ENCODE measurements at places on chromosomes 1 and 21. TPM values are rescaled to one million over a fixed set of nuclear protein-coding genes. Genes with fewer than 3 reads are reported as not detected.

FAM72C gene
- total RNA-seq = 1.7 TPM

CLDN17 gene
- total RNA-seq = not detected

WNT2B gene
- 1.3 TPM for total RNA-seq

MYOM3 gene
- not detected for total RNA-seq

C4BPA gene
- under 0.01 TPM for total RNA-seq
